Activated CD8-positive, alpha-beta memory T cell treated with anti-CD3 and anti-CD28 coated beads for 1 hour (primary cell): ENCODE measurements at places on chromosomes 6 and 20.

- DNase-seq: no peak
Observed at GRCh38 chr20:63220696-63221399, 4.9 kb upstream of the YTHDF1 start.

- DNase-seq: no peak
Observed at GRCh38 chr20:39752262-39752876, 790.2 kb downstream of the DHX35 start.

DNA sequence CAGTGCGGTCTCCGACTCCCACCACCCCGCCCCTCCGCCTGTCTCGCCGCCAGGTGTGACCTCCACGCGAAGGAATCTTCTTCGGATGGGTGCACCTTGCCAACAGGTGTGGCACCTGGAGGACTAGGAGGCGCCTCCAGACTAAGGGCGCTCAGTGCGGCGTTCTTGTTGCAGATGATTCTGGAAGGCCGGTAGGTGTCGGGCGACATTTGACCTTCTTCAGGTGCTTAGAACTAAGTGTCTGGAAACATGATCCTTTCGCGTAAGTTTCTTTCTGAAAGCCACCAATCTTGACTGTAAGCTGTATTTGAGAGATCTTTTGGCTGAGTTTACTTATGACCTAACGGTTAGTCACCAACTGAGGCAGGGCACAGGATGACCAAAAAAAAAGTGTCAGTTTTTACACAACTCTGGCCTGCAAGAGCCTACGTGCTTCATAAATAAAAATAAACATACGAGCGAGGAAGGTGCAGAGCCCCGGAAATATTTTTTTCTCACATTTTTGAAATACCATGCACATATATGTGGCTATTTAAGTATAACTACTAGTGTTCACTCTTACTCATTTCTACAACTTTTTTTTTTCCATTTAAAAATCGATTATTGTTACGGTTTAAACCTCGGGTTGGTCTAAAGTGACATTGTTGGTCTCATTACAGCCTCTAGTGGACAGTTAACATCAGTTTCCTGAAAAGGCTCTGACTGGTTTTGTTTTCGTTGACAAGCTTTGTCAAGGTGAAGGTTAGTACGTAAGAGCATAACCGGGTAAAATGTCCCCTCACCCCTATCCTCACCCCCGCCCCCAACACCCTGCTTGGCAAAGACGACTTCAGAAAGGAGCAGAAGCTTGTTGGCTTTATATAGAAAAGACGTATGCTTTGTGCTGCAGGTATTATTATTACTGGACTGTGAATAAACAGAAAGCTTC is 1.6 kb upstream of the ATXN1 start:
- peak; percentile 24 for DNase-seq

DNA sequence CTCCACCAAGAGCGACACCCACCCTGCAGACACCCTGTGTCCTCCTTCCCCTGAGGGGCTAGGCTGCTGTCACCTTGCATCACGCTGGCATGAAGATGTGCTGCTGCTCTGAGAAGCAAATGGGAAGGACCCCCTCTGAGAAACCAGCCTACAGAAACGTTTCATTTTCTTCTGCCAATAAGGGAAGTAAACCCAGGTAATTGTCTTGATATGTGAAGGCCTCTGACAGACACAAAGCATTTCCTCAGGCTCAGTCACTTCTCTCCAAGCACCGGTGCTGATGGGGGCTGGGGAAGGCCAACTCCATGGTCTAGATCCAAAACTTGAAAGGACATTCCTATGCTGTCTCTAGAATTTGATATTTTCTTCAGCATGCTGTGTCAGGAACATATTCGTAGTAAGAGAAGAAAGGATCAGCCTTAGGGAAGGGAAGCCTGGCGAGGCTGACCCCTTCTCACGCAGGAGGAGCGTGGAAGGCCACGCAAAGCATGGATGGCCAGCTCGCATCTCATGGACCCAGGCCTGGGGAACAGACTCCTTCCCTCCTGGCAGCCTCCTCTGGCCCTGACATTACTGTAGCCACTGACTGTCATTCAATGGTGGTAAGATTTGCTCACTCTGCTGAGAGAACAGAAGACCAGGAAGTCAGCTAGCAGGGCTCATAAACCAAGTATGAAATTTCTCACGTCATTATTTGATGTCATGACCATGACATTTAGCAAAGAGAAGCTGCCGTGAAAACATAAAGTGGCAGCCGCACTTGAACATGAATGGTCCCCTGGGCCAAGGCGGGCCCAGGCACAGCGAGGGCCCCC is 20.4 kb downstream of the ACSS1 start:
- DNase-seq: no peak

GRCh38 chr20:21623074-21623780 is 82.2 kb upstream of the PAX1 start:
- no peak for DNase-seq

DNA sequence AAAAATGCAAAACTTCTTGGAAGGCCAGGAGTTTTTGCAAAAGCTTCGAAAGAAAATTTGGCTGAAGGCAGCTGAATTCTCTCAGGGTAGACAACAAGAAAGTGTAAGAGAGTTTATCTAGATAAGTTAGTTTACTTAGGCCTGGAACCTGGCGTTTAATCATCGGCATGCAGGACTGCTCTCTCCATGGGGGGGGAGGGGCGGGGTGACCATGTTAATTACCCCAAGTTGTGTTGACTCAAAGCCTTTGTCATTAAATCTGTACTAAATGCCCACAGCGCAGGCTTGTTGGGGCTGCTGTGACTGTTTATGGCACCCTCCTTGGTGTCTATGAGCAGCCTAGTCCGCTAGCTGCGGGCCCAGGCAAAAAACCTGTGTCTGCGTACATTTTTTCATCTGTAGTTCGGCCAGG is 20.1 kb upstream of the ZNF451 start:
- no peak for DNase-seq
